ENCODE measurements at places on chromosomes 2 and 18. TPM values are rescaled to one million over a fixed set of nuclear protein-coding genes. Genes with fewer than 3 reads are reported as not detected.

The CTAGE1 gene
- total RNA-seq, result not detected

The KCNS3 gene
- 1.0 TPM for total RNA-seq

The GALNT1 gene
- total RNA-seq, result 40.4 TPM

The ARHGAP15 gene
- 1.7 TPM for total RNA-seq

The VWA3B gene
- total RNA-seq, result 2.9 TPM

DNA sequence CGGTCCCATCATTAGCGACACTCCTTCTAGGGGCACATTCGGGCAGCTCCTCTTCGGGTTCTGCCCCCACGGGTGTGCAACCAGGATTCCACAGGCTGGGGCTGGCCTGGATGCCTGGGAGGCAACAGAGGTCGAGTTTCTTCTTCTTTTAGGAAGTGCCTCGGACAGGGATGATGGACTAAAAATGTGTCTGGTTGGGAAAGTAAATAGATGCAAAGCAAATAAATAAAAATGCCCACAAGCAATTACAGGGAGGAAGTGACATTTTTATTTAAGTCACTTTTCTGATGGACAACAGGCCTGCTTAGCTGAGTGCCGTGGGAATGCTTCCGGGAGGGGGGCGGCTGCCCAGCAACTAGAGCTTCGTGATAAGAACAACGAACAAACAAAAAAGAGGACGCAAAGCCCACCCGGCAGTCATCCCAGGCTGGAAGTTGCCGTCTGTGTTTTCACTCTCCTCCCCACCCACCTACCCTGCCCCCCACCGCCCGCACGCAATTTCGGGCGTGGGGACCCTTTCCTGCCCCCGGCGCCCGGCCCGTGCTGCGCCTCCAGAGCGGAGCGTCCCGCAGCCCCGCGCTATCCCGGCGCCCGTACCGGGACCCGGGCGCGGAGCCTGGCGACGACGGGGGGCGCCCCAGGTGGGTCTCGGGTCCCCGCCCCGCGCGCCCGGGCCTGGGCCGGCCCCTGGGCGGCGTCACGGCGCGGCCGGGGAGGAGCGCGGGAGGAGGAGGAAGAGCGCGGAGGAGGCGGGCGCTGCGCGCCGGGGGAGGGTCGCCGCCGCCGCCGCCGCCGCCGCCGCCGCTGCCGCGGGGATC, 412 bp upstream of the NCK2 start:
- H3K4me3 ChIP-seq, result peak overlapping the region; percentile 80
- peak; percentile 52 for DNase-seq
- H3K27ac ChIP-seq, result peak overlapping the region; percentile 88
- H3K36me3 ChIP-seq, result no peaks in the 10 kb centered on the region
- peaks cover 18% of the 10 kb centered on the region for H3K4me1 ChIP-seq

- H3K27ac ChIP-seq, result no peak overlapping the region
- H3K27me3 ChIP-seq, result no peaks in the 10 kb centered on the region
- DNase-seq, result no peak
- no peaks in the 10 kb centered on the region for H3K4me1 ChIP-seq
- peak overlapping the region; percentile 27 for H3K4me3 ChIP-seq
Measured at GRCh38 chr2:104872866-104873688, 19.2 kb downstream of the POU3F3 start.

The PUS10 gene
- total RNA-seq, result 9.4 TPM

GRCh38 chr2:10901160-10901939, 10.4 kb upstream of the KCNF1 start:
- no peak for DNase-seq
- no peak overlapping the region for H3K27ac ChIP-seq
- no peaks in the 10 kb centered on the region for H3K4me1 ChIP-seq
- no peaks in the 10 kb centered on the region for H3K27me3 ChIP-seq
- no peak overlapping the region for H3K4me3 ChIP-seq

The GKN1 gene
- not detected for total RNA-seq

The ZNF804A gene
- total RNA-seq, result 0.11 TPM

DNA sequence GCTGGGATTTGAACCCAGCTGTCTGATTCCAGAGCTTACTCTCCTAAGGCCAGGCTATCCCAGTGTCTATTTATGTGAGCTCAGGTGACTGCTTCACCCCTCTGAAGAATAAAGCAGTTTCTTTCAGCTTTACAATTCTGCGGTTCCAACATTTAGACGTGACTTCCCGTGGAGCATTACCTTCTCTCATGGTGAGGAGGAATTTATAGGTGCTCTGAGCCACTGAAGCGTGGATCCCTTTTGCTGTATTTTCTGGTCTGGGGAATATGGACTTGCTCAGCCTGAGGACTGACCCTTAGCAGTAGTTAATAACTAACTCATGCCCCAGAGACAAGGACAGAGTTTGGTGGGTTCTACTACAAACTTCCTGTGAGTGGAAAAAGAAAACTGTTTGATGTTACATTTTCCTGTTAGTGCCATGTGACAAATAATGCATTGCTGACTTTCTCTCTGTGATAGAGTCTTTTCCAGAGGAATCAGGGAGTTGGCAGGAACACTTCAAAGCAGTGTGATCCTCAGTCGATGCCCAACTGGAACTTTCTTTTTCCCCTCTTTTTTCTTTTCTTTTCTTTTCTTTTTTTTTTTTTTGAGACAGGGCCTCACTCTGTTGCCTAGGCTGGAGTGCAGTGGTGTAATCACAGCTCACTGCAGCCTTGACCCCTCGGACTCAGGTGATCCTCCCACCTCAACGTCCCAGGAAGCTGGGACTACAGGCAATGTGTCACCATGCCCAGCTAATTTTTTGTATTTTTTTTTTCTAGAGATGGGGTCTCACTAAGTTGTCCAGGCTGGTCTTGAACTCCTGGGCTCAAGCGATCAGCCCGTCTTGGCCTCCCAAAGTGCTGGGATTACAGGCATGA, 21.9 kb downstream of the CASP10 start:
- no peak overlapping the region for H3K4me3 ChIP-seq
- no peak for DNase-seq
- H3K36me3 ChIP-seq, result no peaks in the 10 kb centered on the region
- H3K27ac ChIP-seq, result no peak overlapping the region
- H3K4me1 ChIP-seq, result no peaks in the 10 kb centered on the region

DNA sequence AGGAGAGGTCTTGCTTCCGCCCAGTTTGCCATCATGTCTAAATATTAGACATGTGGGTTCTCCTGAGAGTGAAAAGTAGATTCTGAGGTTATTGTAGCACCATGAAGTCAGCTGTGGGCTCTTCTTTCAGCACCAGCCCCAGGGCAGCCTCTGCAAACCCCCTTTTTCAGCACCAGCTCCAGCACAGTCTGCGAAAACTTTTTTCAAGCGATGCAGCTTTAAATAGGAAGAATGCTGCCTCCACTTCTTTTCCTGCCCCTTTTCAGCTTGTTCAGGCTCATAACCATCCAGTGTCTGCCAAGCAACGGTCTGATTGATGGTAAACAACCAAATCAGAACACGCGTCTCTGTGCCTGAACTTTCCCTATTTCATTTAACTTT, at the start of gene COL5A2:
Gene COL5A2, minus strand, starts transcription at position 192 of the 381 bp plus-strand sequence. Its CDS starts 157 bp downstream, at position 35.
- H3K27me3 ChIP-seq, result no peaks in the 10 kb centered on the region
- no peaks in the 10 kb centered on the region for H3K36me3 ChIP-seq
- peak within 1 kb of the TSS; percentile 56 for H3K4me3 ChIP-seq
- H3K4me1 ChIP-seq, result peaks cover 1% of the 10 kb centered on the region
- peak within 1 kb of the TSS; percentile 60 for H3K27ac ChIP-seq
- peak; percentile 40 for DNase-seq

The ICA1L gene
- total RNA-seq, result 20.8 TPM

The AFF3 gene
- total RNA-seq, result 28.2 TPM

GRCh38 chr2:105815401-105815800, 70.7 kb downstream of the NCK2 start:
- H3K36me3 ChIP-seq, result no peaks in the 10 kb centered on the region
- H3K4me1 ChIP-seq, result peaks cover 8% of the 10 kb centered on the region
- no peak overlapping the region for H3K27ac ChIP-seq
- no peak overlapping the region for H3K4me3 ChIP-seq
- no peak for DNase-seq

DNA sequence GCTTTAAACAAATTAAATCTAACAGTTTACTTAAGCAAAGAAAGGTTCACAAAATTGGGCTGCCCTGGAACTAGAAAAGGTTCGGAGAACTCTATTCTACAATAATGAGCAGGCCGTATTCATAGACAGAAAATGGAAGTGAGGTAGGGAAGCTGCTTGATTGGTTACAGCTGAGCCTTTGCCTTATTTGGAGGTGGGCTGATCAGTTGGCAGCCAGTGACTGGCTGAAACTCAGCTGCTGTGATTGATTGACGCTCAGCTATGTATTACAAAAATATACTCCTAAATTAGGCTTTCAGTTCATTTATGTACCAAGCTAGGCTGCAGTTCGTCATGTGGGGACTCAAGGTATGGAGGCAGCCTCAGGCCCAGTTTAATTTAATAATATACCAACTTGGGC, 42.3 kb upstream of the TTR start:
- H3K27ac ChIP-seq, result no peak overlapping the region
- DNase-seq, result no peak
- no peaks in the 10 kb centered on the region for H3K27me3 ChIP-seq
- H3K36me3 ChIP-seq, result no peaks in the 10 kb centered on the region
- no peaks in the 10 kb centered on the region for H3K4me1 ChIP-seq
- no peak overlapping the region for H3K4me3 ChIP-seq

DNA sequence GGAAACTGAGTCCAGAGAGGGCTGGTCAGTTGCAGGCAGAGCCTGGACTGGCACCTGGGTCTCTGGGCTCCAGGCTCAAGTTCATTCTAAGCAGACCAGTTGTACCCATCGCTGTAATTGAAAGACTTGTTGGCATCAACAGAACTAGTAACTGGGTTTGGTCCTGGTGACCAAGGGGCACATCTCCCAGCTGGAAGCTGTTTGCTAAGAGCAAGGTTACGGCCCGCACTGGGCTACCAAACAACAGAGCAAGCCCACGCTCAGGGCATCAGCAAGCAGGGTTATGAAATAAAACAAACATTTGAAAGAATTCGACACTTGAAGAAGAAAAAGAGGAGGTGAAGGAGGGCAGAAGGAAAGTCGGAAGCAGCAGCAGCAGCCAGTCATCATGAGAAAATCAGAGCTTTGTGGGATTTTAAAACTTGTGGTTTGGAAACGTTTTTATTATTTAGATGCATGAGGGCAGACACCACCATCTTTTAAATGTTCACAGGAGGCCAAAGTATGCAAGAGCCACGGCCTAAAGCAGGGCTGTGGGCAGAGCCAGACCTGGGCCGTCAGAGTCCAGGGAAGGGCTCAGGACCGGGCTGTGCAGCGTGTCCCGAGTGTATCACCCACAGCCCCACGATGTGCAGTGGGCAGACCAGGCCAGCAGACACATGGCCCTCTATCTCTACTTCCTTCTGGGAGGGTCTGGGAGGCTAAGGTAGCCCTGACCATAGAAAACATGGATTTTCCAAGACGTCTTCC, 220.3 kb downstream of the BCL2 start:
- no peaks in the 10 kb centered on the region for H3K27me3 ChIP-seq
- H3K27ac ChIP-seq, result no peak overlapping the region
- no peak for DNase-seq
- H3K36me3 ChIP-seq, result no peaks in the 10 kb centered on the region
- no peak overlapping the region for H3K4me3 ChIP-seq

The KANSL1L gene
- 36.1 TPM for total RNA-seq

All from ovary (tissue), 10 donors.